ENCODE measurements at places on chromosomes 2 and 18. TPM values are rescaled to one million over a fixed set of nuclear protein-coding genes. Genes with fewer than 3 reads are reported as not detected.

LOXL3 gene
- total RNA-seq = 4.1 TPM

PRSS56 gene
- not detected for total RNA-seq

CCDC102B gene
- total RNA-seq = 1.9 TPM

TCF7L1 gene
- 10.3 TPM for total RNA-seq

Data from HCT116 (cell line).